Endothelial cell (in vitro differentiated cells): ENCODE measurements at places on chromosomes 2 and 18.

DNA sequence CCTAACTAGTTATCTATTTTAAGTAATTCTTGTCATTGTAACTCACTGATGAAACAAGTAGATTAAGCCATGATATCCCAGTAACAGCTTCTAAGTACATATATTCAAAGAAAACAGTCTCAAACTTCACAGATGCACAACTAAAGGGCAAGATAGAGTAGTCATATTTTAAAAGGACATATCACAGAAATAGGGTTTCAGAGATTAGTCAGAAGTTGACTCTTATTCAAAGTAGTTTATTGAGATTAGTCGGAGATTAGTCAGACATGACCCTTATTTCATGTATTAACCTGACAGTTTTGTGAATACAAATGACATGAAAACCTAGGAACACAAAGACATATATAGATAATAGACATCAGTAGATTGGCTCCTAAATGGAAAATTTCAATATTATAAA, 15.9 kb upstream of the CHAC2 start:
- no peaks in the 10 kb centered on the region for H3K27me3 ChIP-seq
- H3K36me3 ChIP-seq: peaks cover 3% of the 10 kb centered on the region
- H3K27ac ChIP-seq: no peak overlapping the region
- no peak for DNase-seq
- H3K4me1 ChIP-seq: no peaks in the 10 kb centered on the region

DNA sequence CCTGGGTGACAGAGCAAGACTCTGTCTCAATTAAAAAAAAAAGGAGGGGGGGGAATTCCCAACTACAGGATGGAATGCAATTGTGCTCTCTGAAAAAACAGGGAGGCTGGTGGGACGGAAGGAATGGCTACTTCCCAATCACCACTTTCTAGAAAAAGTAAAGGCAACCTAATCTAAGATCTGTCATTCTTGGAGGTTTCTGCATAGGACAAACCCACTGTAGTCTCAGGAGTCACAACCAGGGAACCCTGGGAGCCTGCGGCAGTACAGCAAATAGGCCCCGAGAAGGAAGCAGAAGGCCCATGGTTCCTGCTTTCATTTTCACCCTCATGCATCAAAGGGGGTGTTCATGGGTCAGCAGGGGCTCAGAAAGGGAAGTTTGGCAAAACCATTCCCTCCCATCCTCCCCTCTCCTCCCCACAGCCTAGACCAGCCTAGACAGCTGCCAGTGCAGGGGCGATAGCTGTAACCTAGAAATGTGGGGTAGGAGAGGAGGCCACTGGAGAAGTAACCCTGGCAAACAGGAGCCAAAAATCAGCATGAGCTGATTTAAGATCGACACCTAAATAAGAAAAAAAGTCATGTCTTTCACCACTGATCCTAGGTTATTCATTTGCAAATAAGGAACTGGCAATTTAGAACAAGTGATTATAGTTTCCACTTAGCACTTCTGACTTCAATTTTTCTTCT, 48.0 kb downstream of the TRABD2A start:
- H3K4me1 ChIP-seq: no peaks in the 10 kb centered on the region
- H3K4me3 ChIP-seq: no peak overlapping the region
- no peak for DNase-seq
- no peak overlapping the region for H3K27ac ChIP-seq
- H3K36me3 ChIP-seq: peaks cover 7% of the 10 kb centered on the region

- no peak overlapping the region for H3K4me3 ChIP-seq
- H3K36me3 ChIP-seq: no peaks in the 10 kb centered on the region
- no peak for DNase-seq
- no peaks in the 10 kb centered on the region for H3K27me3 ChIP-seq
- no peak overlapping the region for H3K27ac ChIP-seq
These were observed 19.9 kb downstream of the ERMN start for GRCh38 chr2:157305723-157306110.

- no peaks in the 10 kb centered on the region for H3K27me3 ChIP-seq
- no peak for DNase-seq
- no peaks in the 10 kb centered on the region for H3K36me3 ChIP-seq
These were observed 15.6 kb downstream of the SCN1A start for GRCh38 chr2:166112193-166112605.

GRCh38 chr2:240422658-240423329, 12.7 kb upstream of the GPC1 start:
- no peak for DNase-seq
- H3K27ac ChIP-seq: no peak overlapping the region
- peaks cover 16% of the 10 kb centered on the region for H3K36me3 ChIP-seq
- H3K27me3 ChIP-seq: peaks cover 1% of the 10 kb centered on the region
- no peaks in the 10 kb centered on the region for H3K4me1 ChIP-seq
- peak overlapping the region; percentile 21 for H3K4me3 ChIP-seq

- peaks cover 19% of the 10 kb centered on the region for H3K4me1 ChIP-seq
- no peak for DNase-seq
- no peak overlapping the region for H3K27ac ChIP-seq
These were observed 13.2 kb upstream of the NCK2 start for GRCh38 chr2:105731511-105731910.

DNA sequence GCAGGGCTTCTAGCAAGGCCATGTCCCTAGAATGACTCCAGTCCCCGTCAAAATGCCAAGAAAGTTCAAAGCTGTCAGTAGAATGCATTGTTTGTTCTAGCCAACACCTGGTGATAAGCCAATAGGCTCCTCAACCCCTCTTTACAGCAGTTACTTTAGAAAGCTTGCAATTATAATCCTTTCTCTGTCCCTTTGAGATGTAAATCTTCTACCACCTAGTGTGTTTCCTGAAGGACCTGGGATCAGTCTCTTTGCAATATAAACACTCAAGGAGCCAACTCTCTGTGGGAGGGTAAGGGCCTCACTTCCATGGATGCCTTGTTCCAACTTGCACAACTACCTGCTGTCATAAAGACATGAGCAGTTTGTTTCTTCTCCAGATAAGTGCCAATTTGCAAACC, 301.8 kb downstream of the NBAS start:
- DNase-seq: no peak
- no peaks in the 10 kb centered on the region for H3K27me3 ChIP-seq
- no peak overlapping the region for H3K27ac ChIP-seq

- H3K4me3 ChIP-seq: no peak overlapping the region
- H3K4me1 ChIP-seq: no peaks in the 10 kb centered on the region
- H3K36me3 ChIP-seq: no peaks in the 10 kb centered on the region
- peaks cover 1% of the 10 kb centered on the region for H3K27me3 ChIP-seq
These were observed 149.9 kb downstream of the TMX3 start for GRCh38 chr18:68564961-68565360.

GRCh38 chr2:132252191-132252893, 90.6 kb upstream of the ANKRD30BL start:
- peaks cover 16% of the 10 kb centered on the region for H3K36me3 ChIP-seq
- H3K27me3 ChIP-seq: peaks cover 16% of the 10 kb centered on the region
- H3K4me1 ChIP-seq: no peaks in the 10 kb centered on the region
- DNase-seq: no peak
- H3K4me3 ChIP-seq: no peak overlapping the region

DNA sequence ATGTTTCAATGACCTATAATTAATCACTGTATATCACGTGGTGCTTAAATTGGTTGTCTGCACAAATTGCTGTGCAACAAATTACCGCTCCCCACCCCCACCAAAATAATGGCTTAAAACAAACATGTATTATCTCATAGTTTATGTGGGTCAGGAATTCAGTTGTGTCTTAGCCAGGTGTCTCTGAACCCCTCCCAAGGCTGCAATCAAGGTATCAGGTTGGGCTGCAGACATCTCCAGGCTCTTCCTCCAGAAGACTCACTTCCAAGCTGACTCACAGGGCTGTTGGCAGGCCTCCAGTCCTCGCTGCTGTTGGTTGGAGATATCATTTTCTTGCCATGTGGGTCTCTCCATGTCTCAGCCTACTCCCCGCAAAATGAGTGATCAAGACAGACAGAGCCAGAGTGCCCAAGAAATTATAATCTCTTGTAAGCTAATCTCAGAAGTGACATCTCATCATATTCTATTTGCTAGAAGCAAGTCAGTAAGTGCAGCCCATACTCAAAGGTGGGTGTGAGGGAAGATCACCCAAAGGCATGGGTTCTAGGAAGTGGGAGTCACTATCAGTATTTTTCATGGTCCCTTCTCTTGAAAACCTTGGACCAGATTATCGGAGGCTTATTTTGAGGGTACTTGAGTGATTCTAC, 38.4 kb downstream of the SPC25 start:
- no peak for DNase-seq
- H3K27ac ChIP-seq: no peak overlapping the region
- no peaks in the 10 kb centered on the region for H3K27me3 ChIP-seq
- peaks cover 5% of the 10 kb centered on the region for H3K4me1 ChIP-seq
- H3K36me3 ChIP-seq: no peaks in the 10 kb centered on the region

- no peaks in the 10 kb centered on the region for H3K27me3 ChIP-seq
- DNase-seq: no peak
- H3K36me3 ChIP-seq: no peaks in the 10 kb centered on the region
- H3K4me3 ChIP-seq: no peak overlapping the region
- H3K27ac ChIP-seq: no peak overlapping the region
These were observed 44.5 kb upstream of the CXCR4 start for GRCh38 chr2:136162438-136162837.

GRCh38 chr2:222959358-222959757, 92.6 kb upstream of the KCNE4 start:
- H3K27me3 ChIP-seq: peaks cover 3% of the 10 kb centered on the region
- H3K27ac ChIP-seq: no peak overlapping the region
- no peak for DNase-seq
- H3K4me3 ChIP-seq: no peak overlapping the region
- H3K36me3 ChIP-seq: no peaks in the 10 kb centered on the region

DNA sequence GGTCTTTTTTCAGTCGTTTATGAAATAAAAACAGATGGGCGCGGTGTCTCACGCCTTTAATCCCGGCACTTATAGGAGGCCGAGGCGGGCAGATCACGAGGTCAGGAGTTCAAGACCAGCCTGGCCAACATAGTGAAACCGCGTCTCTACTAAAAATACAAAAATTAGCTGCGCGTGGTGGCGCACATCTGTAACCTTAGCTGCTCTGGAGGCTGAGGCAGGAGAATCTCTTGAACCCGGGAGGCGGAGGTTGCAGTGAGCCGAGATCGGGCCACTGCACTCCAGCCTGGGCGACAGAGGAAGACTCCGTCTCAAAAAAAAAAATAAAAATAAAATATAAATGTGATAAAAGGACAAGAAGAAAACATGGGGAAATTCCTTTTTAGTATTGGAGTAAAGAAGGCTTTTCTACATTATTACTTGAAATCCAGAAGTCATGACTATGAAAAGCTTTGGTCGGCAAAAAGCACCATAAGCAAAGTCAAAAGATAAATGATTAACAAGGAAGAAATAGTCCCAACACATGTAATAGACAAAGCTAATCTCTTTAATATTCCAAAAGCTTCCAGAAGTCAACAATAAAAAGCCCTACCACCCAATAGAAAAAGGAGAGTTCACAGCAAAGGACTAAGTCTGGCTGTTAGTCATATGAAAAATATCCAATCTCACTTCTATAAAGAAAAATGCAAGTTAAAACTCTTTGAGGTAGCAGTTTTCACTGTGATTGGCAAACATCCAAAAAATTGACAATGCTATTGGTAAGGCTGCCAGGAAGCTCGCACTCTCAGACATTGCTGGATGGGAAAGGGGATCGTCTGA, 1.4 kb upstream of the FAM168B start:
- H3K4me3 ChIP-seq: peak overlapping the region; percentile 96
- H3K4me1 ChIP-seq: peaks cover 3% of the 10 kb centered on the region
- peaks cover 5% of the 10 kb centered on the region for H3K27me3 ChIP-seq
- no peak for DNase-seq
- H3K27ac ChIP-seq: peak overlapping the region; percentile 93

- peaks cover 10% of the 10 kb centered on the region for H3K4me1 ChIP-seq
- H3K36me3 ChIP-seq: no peaks in the 10 kb centered on the region
- peak within 1 kb of the TSS; percentile 98 for H3K4me3 ChIP-seq
- H3K27me3 ChIP-seq: peaks cover 6% of the 10 kb centered on the region
These were observed at the start of gene FAM161A for GRCh38 chr2:61853847-61854563. TSS of gene FAM161A (minus strand) at chr2:61854060. CDS start at chr2:61854041, 19 bp downstream.

GRCh38 chr2:155727187-155727895, 605.2 kb downstream of the NR4A2 start:
- peak overlapping the region; percentile 49 for H3K4me3 ChIP-seq
- H3K36me3 ChIP-seq: no peaks in the 10 kb centered on the region
- no peaks in the 10 kb centered on the region for H3K27me3 ChIP-seq
- no peaks in the 10 kb centered on the region for H3K4me1 ChIP-seq
- H3K27ac ChIP-seq: no peak overlapping the region

GRCh38 chr2:1973636-1974035, 229.3 kb upstream of the PXDN start:
- H3K4me3 ChIP-seq: no peak overlapping the region
- no peak overlapping the region for H3K27ac ChIP-seq
- H3K4me1 ChIP-seq: peaks cover 16% of the 10 kb centered on the region
- H3K27me3 ChIP-seq: no peaks in the 10 kb centered on the region
- no peak for DNase-seq

DNA sequence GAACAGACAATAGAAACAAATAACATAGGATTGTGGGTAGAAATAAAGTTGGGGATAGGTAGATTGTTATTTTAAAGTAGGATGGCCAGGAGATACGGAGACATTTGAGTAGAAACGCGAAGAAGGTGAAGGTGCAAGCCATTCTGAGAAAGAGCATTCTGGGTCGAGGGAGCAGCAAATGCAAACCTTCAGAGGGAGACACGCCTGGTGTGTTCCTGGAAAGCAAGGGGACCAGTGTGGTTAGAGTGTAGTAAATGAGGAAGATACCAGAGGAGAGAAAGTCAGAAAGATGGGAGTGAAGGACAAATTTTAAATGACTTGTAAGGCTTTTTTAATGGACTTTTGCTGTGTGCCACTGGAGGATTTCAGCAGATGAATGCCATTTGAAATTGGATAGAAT, 1.7 kb downstream of the CYP20A1 start:
- no peak for DNase-seq
- H3K36me3 ChIP-seq: peaks cover 9% of the 10 kb centered on the region
- H3K4me3 ChIP-seq: peak overlapping the region; percentile 96
- H3K27me3 ChIP-seq: peaks cover 9% of the 10 kb centered on the region
- peaks cover 13% of the 10 kb centered on the region for H3K4me1 ChIP-seq

- H3K36me3 ChIP-seq: peaks cover 11% of the 10 kb centered on the region
- no peaks in the 10 kb centered on the region for H3K27me3 ChIP-seq
- no peak overlapping the region for H3K4me3 ChIP-seq
- DNase-seq: no peak
These were observed 16.2 kb upstream of the GLS start for GRCh38 chr2:190864375-190864774.

- H3K36me3 ChIP-seq: peaks cover 12% of the 10 kb centered on the region
- peaks cover 1% of the 10 kb centered on the region for H3K27me3 ChIP-seq
These were observed 59.9 kb downstream of the USP37 start for GRCh38 chr2:218508299-218508698.

- no peaks in the 10 kb centered on the region for H3K27me3 ChIP-seq
- H3K4me3 ChIP-seq: no peak overlapping the region
- H3K36me3 ChIP-seq: peaks cover 21% of the 10 kb centered on the region
- H3K4me1 ChIP-seq: peaks cover 18% of the 10 kb centered on the region
- DNase-seq: no peak
These were observed 43.3 kb upstream of the TXNDC2 start for GRCh38 chr18:9842448-9842847.

- no peak overlapping the region for H3K27ac ChIP-seq
- DNase-seq: no peak
- no peaks in the 10 kb centered on the region for H3K4me1 ChIP-seq
- H3K36me3 ChIP-seq: no peaks in the 10 kb centered on the region
- no peak overlapping the region for H3K4me3 ChIP-seq
These were observed 236.4 kb downstream of the CNTNAP5 start for GRCh38 chr2:124261456-124261855.

GRCh38 chr2:42523341-42523740, 29.6 kb upstream of the KCNG3 start:
- peaks cover 1% of the 10 kb centered on the region for H3K27me3 ChIP-seq
- no peak overlapping the region for H3K4me3 ChIP-seq
- no peak for DNase-seq
- H3K27ac ChIP-seq: no peak overlapping the region
- no peaks in the 10 kb centered on the region for H3K36me3 ChIP-seq
